Aorta (tissue), 5 donors: ENCODE measurements at places on chromosomes 2 and 18.

GRCh38 chr2:9206991-9207640 lies 504 bp downstream of the ASAP2 start:
- DNase-seq: no peak

DNA sequence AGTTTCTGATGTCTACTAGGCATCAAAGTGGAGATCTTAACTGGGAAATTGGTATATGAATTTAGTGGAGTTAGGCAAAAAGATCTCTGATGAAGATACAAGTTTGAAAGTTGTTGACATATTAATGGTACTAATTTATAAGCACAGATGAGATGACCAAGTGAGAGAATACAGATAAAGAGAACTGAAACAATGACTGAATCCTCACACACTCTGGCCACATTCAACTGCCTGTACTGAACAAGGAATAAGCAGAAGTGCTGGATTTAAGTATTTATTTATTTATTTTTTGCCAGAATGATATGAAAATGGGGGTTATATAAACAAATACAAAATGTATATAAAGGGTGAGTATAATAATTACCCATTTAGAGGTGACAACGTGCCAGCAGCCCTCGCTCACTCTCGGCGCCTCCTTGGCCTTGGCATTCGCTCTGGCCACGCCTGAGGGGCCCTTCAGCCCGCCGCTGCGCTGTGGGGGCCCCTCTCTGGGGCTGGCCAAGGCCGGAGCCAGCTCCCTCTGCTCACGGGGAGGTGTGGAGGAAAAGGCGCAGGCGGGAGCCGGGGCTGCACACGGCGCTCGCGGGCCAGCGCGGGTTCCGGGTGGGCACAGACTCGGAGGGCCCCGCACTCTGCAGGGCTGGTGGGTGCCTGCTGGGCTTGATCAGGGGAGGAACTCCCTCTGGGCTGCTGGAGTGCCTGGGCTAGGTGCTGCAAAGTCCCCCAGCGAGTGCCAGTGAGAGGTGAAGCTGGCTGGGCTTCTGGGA lies 1363.9 kb upstream of the CRIM1 start:
- no peak for DNase-seq

DNA sequence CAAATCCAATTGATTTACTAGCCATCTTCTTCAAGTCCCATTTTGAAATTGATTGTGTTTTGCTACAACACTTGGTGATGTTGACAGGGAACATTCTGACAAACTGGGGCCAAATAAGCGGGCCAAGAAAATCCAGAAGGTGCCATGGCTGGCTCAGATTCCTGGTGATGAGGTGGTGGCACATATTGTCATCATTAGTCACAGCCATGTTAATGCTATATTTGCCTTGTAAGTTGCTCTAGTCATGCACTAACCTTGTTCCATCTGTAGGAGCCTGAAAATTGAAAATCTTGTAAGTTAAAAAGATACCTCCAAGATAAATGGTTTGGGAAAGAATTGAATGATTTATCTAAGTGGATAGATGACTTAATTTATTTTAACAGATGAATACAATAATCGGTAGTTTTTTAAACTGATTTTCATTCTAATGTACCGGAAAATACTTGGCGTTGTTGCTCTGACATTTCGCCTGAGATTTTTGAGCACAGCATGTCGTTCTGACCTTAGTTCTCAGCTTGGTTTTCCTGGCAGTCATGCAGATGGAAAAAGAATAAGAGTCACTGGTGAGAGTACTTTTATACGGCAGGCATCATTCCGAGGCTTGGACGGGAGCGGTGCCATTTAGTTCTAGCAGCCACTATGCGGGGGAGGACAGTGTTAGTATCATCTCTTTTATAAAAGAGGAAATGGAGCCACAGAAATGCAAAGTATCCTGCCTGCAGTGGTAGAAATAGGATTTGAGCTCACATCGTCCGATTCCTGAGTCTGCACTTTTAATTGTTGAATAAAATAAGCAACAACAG lies 133.9 kb downstream of the ZNF532 start:
- DNase-seq: peak; percentile 80

GRCh38 chr2:35365859-35366258 lies 989.7 kb upstream of the CRIM1 start:
- DNase-seq: no peak

GRCh38 chr2:28150236-28150915 lies 242.3 kb upstream of the FOSL2 start:
- DNase-seq: no peak

- DNase-seq: no peak
Observed at GRCh38 chr18:12748671-12749070, 45.8 kb downstream of the PSMG2 start.

DNA sequence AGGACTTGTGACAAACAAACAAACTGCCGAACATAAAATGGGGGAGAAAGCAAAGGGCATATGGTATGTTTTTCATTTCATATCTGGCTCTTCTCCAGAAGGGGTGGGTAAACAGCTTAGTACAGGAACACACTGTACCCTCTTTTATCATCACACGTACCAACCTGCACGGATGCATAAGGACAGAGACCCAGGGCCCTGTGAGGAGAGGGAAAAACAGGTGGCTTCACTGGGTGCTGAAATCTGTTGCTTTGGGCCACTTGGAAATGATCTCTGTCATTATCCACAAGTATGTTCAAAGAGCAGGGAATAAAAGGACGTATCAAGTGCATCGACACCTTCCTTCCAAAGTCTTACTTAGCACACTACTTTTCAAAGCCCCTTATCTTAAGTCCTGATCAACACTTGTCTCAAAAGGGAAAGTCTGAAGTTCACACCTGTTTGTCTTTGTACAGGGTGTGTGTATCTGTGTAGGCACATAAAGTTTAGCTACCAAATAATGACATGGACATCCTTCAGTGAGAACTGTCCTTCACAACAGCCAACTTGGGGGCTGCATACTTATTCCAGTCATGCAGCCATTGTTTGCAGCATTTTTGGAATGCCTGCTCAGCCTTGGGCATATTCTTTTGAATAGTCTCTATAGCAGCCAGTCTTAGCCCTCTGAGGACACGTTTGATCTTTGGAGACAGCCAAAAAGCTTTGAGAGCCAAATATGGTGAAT lies 60.6 kb downstream of the IRS1 start:
- no peak for DNase-seq

GRCh38 chr2:96315400-96316071 lies 9.6 kb upstream of the ITPRIPL1 start:
- DNase-seq: no peak

DNA sequence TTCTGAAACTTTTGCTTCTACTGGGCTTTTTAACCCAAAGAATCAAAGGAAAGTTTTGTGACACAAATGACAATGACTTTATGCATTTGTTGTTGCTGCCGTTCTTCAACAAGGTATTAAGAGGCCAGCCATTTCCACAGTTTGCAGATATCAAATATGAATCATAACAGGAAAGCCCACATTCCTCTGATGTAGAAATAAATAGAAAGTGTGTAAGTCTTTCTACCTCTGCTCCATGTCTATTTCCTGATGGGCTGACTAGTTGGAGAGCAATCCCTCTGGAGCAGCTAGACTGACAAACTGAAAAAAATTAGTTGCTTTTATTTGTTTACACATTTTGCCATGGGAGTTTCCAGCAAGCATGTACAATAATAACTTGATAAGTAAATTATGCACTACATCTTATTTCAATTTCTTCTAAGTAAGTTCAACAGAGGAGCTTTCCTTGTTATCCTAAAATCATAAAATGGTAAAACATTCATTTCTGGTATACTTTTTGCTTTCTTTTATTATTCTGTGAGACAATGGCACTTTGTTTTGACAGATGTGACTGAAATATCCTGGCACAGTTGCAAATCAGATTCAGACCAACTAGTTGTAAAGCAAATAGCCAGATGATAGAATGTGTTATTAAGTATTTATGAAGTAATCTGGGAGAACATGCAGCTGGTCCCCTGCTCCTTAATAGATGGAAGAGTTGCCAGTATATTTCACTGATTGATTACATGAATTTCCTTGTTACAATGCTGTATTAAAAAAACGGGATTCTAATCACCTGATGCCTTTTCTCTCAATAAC lies 266.7 kb downstream of the METTL4 start:
- DNase-seq: no peak

DNA sequence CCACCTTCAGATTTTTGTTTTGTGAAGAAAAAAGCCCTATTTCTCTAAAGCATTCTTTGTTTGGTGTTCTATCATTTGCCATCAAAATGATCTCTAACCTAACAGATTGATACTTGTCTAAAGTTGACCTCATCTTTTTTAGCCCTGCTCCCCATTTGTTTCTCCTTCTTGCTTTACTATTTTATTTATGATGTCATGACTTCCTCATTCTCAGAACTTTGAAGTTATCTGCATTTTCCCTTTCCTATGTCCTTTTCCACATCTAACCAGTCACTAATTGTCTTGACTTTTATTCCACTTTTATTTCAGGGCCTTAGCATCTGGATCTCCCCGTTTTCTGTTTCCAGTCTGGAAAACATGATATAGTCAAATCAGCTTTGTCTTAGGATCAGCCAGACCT lies 8.3 kb downstream of the RAPGEF4 start:
- no peak for DNase-seq

DNA sequence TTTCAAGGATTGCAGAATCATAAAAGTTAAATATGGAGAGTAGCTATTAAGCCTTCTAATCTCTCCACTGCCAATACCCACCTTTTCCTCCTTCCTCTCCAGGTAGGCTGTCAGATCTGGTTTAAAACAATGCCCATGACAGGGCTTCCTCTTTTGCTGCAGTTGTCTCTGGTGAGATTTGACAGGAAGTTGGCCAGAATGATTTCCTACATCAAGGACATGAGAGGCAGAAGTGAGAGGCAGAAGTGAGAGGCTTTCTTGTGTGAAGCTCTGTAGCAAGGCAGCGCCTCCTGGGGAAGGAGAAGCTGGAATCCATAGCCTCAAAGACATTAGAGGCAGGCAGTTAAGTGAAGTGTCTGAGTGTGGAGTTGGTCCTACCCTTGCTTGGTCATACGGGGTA lies 385.7 kb downstream of the HRH4 start:
- DNase-seq: no peak
